ENCODE measurements at places on chromosomes 11 and 22.
A peak's percentile ranks its signal among the peaks of the same experiment; 100 is the strongest.

DNA sequence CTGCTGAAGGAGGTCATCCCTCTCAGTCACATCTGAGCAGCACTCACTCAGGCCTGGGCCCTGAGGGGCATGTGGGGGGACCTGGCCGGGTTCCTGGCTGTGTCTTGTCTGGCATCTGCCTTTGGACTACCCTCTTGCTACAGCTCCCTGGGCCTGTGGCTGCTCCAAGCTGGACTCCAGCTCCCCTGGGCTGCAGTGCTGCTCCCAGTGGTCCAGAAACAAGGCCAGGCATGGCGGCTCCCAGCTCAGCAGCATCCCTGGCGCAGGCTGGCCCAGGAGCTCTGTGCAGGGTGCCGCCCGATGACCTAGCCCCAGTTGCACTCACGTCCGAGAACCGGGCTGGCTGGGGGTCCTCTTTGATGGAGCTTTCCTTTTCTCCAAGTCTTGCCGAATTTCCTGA lies 5.3 kb downstream of the CDPF1 start:
- DNase-seq, result no peak

GRCh38 chr11:128909438-128910125 lies 18.4 kb downstream of the KCNJ5 start:
- DNase-seq, result no peak

GRCh38 chr11:131859538-131860210 lies 489.3 kb downstream of the NTM start:
- no peak for DNase-seq

DNA sequence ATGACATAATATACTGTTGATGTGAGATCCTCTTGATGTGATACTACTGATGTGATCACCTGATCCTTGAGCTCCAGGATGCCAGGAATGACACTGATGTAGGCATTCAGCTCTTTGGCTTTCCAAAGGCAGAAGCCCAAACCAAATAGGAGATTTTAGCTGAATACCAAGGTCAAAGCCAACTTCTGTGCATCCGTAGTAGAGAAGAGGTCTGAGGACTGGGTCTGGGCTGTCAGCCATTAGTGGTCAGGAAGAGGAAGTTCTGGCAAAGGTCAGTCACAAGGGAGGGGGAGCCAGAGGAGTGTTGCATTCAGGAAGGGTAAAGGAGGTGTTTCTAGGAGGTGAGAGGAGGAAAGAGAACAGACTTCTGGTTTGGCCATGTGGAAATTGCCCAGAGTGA lies 53.4 kb upstream of the PARVG start:
- no peak for DNase-seq

DNA sequence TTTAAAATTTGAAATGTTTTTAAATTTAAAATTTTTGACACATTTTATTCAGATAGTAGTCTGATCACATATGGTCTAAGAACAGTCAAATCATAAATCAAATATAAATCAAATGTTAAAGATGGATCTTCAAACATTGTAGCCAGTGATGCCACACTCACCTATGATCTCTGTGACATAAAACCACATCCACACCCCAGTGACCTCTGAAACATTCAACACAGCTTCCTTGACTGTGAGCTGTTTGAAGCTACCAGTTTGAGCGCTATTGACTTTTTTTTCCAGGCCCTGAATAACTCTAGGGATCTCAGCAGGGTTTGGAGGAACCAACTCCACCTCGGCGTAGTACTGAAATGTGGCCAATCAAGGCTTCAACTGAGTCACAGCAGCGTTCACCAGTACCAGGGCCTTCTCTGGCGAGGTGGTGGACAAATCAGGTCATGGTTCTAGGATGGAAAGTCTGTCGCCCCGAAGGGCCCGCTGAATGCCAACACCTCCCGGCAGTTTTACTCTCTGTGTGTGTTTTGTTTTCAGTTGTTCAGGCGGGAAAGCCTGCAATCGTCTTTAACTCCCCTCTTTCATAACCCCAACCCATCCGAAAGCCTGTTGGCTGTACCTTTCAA lies 4.3 kb upstream of the MARK2 start:
- DNase-seq, result no peak

DNA sequence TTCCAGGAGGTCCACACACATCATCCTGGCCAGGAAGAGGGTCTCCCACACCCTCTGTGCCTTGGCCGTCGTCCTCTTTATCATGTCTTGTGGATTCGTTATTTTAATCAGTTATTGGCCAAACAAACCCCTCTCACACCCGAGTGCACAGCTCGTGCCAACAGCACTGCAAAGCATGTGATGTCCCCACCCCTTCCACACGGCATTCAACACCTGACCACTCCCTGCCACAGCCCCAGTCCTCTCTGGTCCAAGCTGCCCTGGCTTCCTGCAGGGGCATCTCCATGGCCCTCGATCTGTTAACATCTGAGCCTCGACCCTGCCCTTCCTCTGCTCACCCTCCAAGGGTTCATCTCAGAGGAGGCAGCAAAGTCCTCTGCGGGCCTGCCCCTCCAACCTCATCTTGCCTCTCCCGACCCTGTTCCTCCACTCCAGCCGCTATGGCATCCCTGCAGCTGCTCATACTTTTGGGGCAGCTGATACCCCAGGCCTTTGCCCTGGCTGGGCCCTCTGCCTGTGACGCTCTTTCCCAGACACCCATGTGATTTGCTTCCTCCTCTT lies 14.0 kb downstream of the MYEOV start:
- no peak for DNase-seq

DNA sequence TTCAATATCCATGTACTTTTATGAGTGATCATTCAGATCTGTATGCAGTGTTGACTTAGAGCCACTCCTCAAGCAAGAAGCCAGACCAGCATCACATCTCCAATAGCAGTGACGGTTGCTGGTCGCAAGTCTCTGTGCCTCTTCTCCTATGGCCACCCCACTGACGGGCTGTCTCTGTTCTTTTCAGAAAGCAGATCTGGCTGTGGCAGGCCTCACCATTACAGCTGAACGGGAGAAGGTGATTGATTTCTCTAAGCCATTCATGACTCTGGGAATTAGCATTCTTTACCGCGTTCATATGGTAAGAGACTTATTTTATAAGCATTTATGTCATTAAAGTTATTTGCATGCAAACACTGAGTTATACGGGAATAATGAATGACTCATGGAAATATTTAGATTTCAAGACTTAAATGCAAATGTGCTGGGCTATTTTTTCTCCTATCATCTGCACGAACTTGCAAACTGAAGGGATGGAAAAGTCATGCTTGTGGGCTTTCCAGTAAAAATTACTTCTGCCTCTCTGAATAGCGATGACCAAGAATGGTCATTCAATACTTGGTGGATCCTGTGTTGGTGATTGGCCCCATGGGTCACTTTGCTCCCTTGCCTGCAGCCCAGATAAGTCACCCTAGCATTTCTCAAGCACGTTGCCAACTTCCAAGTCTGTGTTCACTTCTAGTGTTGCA lies 83.6 kb upstream of the TBCEL start:
- no peak for DNase-seq

GRCh38 chr22:45731798-45732495 lies 60.3 kb downstream of the ATXN10 start:
- no peak for DNase-seq

DNA sequence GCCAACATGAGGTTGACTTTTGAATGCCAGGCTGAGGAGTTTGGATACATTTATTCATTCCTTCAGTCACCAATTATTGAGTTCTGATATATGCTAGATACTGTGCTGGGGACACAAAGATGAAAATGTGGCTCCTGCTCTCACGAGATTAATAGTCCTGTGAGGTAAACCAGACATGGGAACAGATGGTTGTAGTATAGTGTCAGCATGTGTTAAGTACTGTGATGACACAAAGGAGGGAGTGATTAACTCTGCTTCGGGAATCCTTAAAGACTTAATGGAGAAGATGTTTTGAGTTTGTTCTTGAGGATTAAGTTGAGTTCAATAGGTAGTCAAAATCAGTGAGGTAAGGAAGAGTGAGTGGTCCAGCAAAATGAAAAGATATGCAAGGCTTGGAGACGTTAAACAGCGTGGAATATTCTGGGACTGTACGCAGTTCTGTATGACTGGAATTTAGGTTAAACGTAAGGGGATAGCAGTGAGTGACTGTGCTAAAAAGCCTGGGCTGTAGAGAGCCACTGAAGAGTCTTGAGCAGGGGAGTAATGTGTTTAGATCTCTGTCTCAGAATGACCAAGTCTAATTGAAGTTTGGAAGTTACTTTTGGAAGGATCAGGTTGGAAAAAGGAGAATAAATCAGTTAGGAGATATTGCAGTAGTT lies 11.8 kb downstream of the RNF121 start:
- DNase-seq, result no peak

GRCh38 chr22:26852176-26852575 lies 194.8 kb downstream of the MIAT start:
- no peak for DNase-seq

DNA sequence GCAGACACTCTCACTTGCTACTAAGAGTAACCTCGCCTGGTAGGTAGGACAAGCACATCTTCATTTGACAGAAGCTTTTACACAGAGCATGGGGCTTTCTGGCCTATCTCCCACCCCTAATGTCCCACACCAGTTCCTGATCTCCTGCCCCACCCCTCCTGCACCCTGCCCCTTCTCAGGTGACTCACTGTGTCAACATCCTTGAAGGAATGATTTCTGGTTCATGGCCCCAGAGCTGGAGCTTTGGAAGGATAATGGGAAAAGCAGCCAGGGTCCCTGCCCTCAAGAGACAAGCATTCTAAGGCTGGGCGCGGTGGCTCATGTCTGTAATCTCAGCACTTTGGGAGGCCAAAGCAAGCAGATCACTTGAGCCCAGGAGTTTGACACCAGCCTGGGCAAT lies 47.2 kb downstream of the LRFN4 start:
- no peak for DNase-seq

DNA sequence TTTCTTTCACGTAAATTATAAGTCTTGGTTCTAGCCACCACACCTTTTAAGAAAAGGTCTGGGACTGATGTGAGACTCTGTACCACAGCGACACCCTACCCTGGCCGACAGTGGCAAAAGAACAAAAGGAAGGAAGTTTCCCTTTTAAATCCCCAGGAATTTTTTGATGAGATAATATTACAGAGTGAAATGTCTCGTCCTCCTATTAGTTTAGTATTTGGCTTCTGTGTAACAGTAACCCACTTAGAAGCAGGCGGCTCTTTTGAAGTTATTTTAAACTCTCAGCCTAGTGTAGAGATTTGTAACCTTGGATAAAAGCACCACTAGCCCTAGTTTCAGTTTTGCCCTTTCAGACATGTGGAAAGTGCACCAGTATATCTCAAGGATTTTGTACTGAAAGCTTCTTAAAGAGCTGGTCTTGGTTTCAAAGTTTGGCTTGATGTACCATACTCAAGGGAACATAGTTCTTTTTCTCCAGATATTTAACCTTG lies 84.1 kb downstream of the C22orf31 start:
- DNase-seq, result no peak

DNA sequence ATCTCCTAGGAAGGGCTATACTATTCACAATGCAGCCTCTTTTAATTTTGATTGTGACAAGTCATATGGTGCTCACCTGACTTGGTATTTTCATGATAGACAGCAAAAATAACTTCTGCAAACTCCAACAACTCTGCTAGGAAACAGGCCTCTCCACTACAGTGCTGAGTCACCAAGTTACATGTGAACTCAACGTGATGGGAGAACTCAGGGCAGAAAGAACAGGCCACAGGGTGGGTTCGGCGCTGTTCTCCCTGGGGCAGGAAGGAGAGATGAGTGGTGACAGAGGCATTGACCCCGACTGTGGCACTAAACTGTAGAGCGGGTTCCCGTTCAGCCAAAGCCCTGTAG lies 76.6 kb upstream of the UCP3 start:
- no peak for DNase-seq

GRCh38 chr11:79262221-79262620 lies 178.6 kb downstream of the TENM4 start:
- DNase-seq, result no peak

- DNase-seq, result no peak
Measured at GRCh38 chr11:100419518-100419917, 267.6 kb upstream of the ARHGAP42 start.

DNA sequence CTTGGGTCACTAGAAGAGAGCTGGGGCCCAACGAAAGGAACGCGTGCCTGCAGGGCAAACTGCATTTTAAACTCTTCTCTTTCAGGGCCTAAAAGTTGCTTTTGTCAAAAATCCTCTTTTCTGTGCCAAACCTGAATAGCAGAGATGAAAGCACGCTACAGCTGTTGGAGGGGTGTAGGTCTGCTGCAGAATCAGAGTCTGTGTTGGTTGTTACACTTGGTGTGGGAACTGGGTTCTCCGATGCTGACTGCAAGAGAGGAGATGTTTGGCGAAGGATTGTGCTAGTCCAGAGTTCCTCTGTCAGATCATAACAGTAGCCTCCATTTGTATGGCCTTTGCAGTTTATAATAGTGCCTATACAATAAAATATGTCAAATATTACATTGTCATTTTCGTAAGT lies 41.8 kb downstream of the BARX2 start:
- no peak for DNase-seq

- DNase-seq, result no peak
Measured at GRCh38 chr11:62217191-62217748, 8.8 kb downstream of the SCGB2A1 start.

DNA sequence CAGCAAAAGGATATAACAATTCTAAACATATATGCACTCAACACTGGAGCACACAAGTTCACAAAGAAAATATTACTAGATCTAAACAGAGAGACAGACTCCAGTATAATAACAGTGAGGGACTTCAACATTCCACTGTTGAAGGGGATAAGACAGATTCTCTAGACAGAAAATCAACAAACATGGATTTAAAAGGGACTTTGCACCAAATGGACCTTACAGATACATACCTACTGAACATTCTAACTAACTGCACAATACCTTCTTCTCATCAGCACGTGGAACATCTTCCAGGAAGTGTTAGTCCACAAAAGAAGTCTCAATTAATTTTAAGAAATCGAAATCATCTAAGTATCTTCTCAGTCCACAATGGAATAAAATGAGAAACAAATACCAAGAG lies 26.6 kb downstream of the RSF1 start:
- DNase-seq, result no peak

DNA sequence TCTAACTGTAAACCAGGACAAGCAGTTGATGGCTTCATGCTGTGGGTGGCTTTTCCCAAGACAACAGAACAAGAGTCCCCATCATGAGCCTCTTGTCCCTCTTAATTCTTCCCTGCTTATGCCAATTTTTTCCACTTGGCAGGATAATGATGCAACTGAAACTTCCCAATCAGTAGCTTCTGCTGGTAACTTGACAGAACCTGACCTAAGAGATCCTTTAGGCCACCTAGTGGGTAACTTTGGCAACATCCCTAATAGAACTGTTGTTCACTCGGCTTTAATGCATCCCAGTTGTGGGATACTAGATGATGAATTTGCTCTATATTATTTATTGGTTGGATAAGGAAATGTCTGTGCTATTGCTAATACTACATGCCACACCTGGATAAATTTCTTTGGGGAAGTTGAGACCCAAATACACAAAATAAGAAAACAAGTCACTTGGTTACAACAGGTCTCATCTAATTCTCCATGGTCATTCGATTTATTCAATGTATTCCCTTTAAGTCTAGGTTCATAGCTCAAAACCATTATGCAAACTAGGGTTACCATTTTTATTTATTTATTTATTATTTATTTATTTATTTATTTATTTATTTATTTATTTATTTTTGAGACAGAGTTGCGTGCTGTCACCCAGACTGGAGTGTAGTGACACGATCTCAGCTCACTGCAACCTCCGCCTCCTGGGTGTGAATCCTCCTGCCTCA lies 41.4 kb upstream of the NFAM1 start:
- peak; percentile 28 for DNase-seq

- DNase-seq, result no peak
Measured at GRCh38 chr11:100740440-100740839, 53.4 kb downstream of the ARHGAP42 start.

- no peak for DNase-seq
Measured at GRCh38 chr11:96257972-96258934, 84.7 kb downstream of the MAML2 start.
